ENCODE measurements at places on chromosomes 5 and 9.

- DNase-seq: no peak
Measured at GRCh38 chr5:169934990-169935389, 45.3 kb downstream of the INSYN2B start.

GRCh38 chr9:21251190-21251589, 11.4 kb upstream of the IFNA14 start:
- no peak for DNase-seq

DNA sequence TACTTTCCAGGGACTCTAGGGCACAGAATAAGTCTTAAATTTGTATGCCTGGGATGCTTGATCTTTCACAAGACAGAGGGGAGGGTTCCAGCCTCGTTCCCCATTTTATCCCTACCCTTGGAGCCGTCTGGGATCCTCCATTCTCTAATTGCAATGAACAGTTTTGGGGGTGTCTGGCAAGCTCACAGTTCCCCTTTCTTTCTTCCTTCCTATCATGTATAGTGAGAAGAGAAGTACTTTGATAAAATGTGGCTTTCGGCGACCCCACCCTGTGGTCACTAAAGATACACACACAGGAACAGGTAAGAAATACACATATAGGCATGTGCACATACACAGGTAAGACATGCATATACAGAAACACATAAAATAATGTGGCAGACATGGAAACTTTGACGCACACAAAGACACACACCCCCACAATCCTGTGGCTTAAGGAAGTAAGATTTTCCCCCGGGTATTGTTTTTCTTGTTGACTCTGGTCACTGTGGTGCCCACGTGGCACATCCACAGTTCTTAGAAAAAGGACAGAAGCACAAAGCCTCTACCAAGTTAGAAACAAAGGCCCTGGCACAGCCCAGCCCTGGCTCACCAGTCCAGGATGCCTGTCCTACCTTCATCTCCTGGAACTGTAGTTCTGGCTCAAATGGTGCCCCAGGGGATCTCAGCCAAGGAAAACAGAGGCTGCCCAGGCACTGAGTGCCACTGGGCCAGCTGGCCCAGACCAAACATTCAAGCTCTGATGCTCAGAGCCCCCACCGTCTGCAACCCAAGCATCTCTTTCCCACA, 6.3 kb upstream of the SMU1 start:
- DNase-seq: peak; percentile 14

DNA sequence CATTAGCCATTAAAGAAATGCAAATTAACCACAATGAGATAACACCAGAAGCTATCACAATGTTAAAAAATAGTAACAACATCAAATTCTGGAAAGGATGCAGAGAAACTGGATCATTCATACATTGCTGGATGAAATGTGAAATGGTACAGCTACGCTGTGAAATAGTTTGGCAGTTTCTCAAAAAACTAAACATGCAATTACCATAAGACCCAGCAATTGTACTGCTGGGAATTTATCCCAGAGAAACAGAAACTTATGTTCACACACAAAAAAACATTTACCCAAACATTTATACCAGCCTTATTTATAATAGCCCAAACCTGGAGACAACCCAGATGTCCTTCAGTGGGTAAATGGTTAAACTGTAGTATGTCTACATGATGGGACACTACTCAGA, 592.9 kb downstream of the ZNF608 start:
- DNase-seq: no peak

GRCh38 chr5:87954121-87954520, 314.5 kb downstream of the TMEM161B start:
- no peak for DNase-seq

DNA sequence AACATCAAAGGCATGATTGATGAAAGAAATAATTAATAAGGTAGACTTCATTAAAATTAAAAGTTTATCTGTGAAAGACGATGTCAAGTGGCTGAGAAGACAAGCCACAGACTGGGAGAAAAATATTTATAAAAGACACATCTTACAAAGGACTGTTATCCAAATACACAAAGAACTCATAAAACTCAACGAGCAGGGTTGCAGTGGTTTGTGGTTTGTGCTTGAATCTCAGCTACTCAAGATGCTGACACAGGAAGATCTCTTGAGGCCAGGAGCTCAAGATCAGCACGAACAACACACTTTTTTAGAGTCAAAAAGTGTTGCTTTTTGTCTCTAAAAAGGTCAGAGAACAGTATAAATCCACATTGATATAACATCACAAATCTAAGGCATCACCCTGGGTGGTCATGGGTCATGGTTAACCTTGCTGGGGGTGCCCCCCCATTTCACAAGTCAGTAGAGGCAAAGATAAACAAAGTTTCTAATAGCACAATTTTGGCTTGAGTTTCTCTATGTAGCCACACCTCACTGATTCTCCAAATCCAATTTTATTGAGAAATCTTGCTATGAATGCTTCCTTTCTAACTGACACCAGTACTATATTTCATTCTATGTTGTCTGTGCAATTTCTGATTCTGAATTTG, 342.9 kb upstream of the RPS23 start:
- DNase-seq: no peak

- no peak for DNase-seq
Measured at GRCh38 chr5:30183795-30184194, 1009.7 kb upstream of the CDH6 start.

- no peak for DNase-seq
Measured at GRCh38 chr5:16935231-16936149, 598 bp downstream of the MYO10 start.

All from CD4-positive, alpha-beta T cell treated with Interleukin-21 for 1 hour (primary cell).